ENCODE measurements at places on chromosomes 4 and X.
A peak's percentile ranks its signal among the peaks of the same experiment; 100 is the strongest.

- H3K4me3 ChIP-seq: no peak overlapping the region
- H3K27me3 ChIP-seq: no peaks in the 10 kb centered on the region
- no peaks in the 10 kb centered on the region for H3K36me3 ChIP-seq
- H3K27ac ChIP-seq: no peak overlapping the region
Measured at GRCh38 chr4:169604131-169604900, 8.1 kb downstream of the NEK1 start.

GRCh38 chr4:152920768-152921167 lies 15.4 kb upstream of the FHDC1 start:
- DNase-seq: no peak
- H3K36me3 ChIP-seq: no peaks in the 10 kb centered on the region
- H3K27me3 ChIP-seq: no peaks in the 10 kb centered on the region

DNA sequence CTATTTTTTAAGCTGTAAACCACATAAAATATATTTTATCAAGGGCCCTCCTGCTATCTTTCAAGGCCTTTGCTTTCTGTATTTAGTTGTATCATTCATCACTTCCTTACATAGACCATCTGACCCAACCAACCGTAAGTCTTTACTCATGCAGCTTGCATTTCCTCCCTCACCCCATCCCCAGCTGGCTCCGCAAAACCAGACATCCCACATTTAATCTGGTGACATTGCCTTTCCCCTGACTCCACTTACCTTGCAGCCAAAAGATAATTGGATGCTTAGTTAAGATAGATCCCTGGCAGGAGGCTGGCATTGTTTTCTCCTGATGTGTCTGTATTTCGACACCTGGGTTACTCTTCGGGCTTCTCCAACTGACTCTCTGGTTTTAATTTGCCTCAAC lies 183.7 kb upstream of the LDB2 start:
- H3K27me3 ChIP-seq: no peaks in the 10 kb centered on the region
- no peaks in the 10 kb centered on the region for H3K4me1 ChIP-seq
- DNase-seq: no peak
- H3K4me3 ChIP-seq: no peak overlapping the region

GRCh38 chrX:10021461-10022272 lies 54.5 kb downstream of the CLDN34 start:
- H3K27ac ChIP-seq: no peak overlapping the region
- H3K4me3 ChIP-seq: no peak overlapping the region
- no peaks in the 10 kb centered on the region for H3K27me3 ChIP-seq
- peaks cover 3% of the 10 kb centered on the region for H3K4me1 ChIP-seq

DNA sequence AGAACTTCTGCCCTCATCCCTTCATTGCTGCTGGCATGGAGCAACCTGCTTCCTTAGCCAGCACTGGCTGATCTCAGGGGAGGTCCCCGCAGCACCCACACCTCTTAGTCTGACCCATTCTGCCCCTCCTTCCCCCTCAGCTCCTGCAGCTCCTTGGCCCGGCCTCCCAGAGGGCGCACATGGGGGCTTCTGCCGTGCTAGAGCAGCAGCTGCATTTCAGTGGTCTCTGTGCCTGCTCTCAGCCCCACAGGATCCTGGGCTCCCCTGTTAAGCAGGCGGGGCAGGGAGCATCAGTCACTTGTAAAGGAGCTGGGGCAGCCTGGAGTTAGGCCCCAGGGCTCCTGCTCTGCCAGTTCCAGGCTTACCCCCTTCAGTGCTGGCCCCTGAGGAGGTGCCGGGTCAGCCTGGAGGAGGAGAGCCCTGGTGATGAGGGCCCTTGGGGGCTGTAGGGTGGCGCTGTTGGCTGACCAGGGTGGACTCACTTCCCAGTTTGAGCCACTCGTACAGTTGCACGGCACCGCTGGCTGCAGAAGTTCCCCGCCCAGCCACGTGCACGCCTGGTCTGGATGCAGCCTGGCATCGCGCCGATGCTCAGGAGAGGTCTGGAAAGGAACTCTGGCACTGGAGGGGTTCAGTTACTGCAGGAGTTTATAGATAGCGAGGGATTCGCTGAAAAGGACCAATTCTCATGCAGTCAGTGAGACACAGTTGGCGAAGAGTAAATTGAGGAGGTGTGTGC lies 85.1 kb upstream of the PSAPL1 start:
- no peak for DNase-seq
- no peak overlapping the region for H3K4me3 ChIP-seq

- H3K27ac ChIP-seq: no peak overlapping the region
- no peak for DNase-seq
- H3K36me3 ChIP-seq: no peaks in the 10 kb centered on the region
- no peaks in the 10 kb centered on the region for H3K4me1 ChIP-seq
- H3K4me3 ChIP-seq: no peak overlapping the region
Measured at GRCh38 chr4:125714845-125715244, 400.1 kb downstream of the FAT4 start.

DNA sequence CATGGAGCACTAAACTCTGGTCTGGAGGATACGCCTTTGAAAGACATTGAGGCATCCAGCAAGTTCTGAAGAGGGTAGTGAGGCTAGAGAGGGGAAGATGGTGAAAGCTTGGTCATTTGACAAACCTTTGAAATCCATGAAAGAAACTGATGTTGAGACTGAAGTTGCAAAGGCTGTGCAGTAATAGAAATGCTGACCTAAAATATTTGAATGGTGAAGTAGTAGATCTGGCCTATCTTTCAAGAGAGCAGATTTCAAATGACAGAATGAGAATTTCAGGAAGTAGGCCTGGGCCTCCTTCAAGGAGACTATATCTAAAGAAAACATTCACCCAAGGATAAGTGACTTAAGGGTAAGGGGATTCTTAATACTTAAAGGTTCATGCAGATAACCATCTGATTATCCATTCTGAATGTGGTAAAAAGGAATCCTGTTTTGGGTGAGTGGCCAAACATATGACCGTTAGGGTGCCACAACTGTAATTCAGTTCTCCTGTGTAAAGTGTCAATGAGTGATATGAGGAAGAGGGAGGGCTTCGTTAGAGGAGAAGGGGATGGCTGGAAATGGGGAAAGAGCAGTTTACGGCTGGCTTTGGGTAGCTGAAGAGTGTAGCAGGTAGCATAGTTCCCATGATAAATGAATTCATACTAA lies 62.2 kb downstream of the AMELX start:
- H3K27me3 ChIP-seq: no peaks in the 10 kb centered on the region
- no peak overlapping the region for H3K4me3 ChIP-seq
- no peak for DNase-seq
- peaks cover 2% of the 10 kb centered on the region for H3K4me1 ChIP-seq

DNA sequence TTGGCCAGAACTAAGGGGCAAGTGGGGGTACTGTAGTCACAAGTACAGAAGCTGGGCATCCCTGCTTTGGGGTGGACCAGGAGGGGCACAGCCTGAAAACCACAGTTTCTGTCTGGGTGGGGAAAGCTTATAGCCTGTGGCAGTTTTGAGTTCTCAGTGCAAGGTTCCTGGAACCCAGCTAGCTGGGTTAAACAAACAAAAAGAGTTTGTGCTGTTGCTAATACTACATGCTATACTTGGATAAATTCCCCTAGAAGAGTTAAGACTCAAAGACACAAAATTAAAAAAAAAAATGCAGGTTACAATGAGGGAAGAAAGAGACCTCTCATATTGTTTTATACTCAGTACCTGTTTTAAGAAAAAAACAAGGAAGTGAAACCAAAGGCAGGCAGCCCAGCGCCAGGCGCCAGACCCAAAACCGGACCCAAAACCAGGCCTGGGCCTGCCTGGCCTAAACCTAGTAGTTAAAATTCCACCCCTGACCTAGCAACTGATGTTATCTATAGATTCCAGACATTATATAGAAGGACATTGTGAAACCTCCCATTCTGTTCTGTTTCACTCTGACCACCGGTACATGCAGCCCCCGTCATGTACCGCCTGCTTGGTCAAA lies 50.8 kb downstream of the SLC2A9 start:
- no peaks in the 10 kb centered on the region for H3K4me1 ChIP-seq
- H3K27ac ChIP-seq: no peak overlapping the region
- H3K4me3 ChIP-seq: no peak overlapping the region
- H3K36me3 ChIP-seq: no peaks in the 10 kb centered on the region

- H3K4me1 ChIP-seq: no peaks in the 10 kb centered on the region
- no peak overlapping the region for H3K4me3 ChIP-seq
- H3K27me3 ChIP-seq: peaks cover 61% of the 10 kb centered on the region
- DNase-seq: no peak
- no peak overlapping the region for H3K27ac ChIP-seq
- H3K36me3 ChIP-seq: no peaks in the 10 kb centered on the region
Measured at GRCh38 chr4:41749631-41750039, 1.1 kb upstream of the PHOX2B start.

- H3K4me1 ChIP-seq: no peaks in the 10 kb centered on the region
- H3K27me3 ChIP-seq: no peaks in the 10 kb centered on the region
- H3K36me3 ChIP-seq: no peaks in the 10 kb centered on the region
- DNase-seq: no peak
- H3K27ac ChIP-seq: no peak overlapping the region
Measured at GRCh38 chr4:71713611-71714203, 70.2 kb downstream of the GC start.

GRCh38 chr4:95825546-95825945 lies 14.3 kb upstream of the PDHA2 start:
- H3K27me3 ChIP-seq: no peaks in the 10 kb centered on the region
- H3K27ac ChIP-seq: no peak overlapping the region
- H3K4me3 ChIP-seq: no peak overlapping the region
- no peak for DNase-seq
- H3K4me1 ChIP-seq: no peaks in the 10 kb centered on the region
- no peaks in the 10 kb centered on the region for H3K36me3 ChIP-seq

- no peak overlapping the region for H3K4me3 ChIP-seq
- no peaks in the 10 kb centered on the region for H3K4me1 ChIP-seq
- H3K27ac ChIP-seq: no peak overlapping the region
- no peak for DNase-seq
Measured at GRCh38 chr4:178672512-178672911, 1230.3 kb upstream of the AGA start.

GRCh38 chr4:8701126-8702019 lies 108.8 kb downstream of the CPZ start:
- H3K27me3 ChIP-seq: peaks cover 34% of the 10 kb centered on the region
- no peak for DNase-seq
- no peak overlapping the region for H3K4me3 ChIP-seq
- H3K36me3 ChIP-seq: no peaks in the 10 kb centered on the region
- H3K27ac ChIP-seq: no peak overlapping the region
- H3K4me1 ChIP-seq: no peaks in the 10 kb centered on the region

DNA sequence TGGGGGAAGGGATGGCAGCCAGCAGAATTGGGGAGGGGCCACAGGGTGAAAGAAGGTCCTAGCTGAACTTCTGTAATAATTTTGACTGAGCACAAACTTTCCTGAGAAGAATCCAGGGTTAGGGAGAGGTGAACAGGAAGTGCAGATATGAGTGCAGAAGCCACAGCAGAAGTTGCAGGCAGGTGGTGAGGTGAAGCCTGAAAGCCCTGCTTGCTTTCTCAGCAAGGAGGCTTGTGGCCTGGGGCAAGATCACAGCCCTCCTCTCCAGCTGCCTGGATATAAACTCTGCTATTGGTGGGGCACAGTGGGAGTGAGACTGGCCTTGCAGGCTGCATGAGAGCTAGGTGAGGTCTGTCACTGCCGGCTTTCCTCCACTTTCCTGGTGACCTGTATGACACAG lies 44.1 kb upstream of the UPRT start:
- H3K27me3 ChIP-seq: no peaks in the 10 kb centered on the region
- H3K27ac ChIP-seq: no peak overlapping the region
- H3K4me1 ChIP-seq: no peaks in the 10 kb centered on the region
- DNase-seq: no peak
- H3K36me3 ChIP-seq: no peaks in the 10 kb centered on the region

- no peak for DNase-seq
- H3K36me3 ChIP-seq: no peaks in the 10 kb centered on the region
- H3K27me3 ChIP-seq: no peaks in the 10 kb centered on the region
- H3K4me3 ChIP-seq: no peak overlapping the region
- no peak overlapping the region for H3K27ac ChIP-seq
- H3K4me1 ChIP-seq: no peaks in the 10 kb centered on the region
Measured at GRCh38 chrX:97234471-97235081, 350.9 kb downstream of the RPA4 start.

GRCh38 chrX:386239-386767 lies 404 bp downstream of the PPP2R3B start:
- peaks cover 14% of the 10 kb centered on the region for H3K4me1 ChIP-seq
- peak overlapping the region; percentile 95 for H3K4me3 ChIP-seq
- H3K27me3 ChIP-seq: no peaks in the 10 kb centered on the region
- no peak overlapping the region for H3K27ac ChIP-seq
